ENCODE measurements at places on chromosomes 4 and X.

DNA sequence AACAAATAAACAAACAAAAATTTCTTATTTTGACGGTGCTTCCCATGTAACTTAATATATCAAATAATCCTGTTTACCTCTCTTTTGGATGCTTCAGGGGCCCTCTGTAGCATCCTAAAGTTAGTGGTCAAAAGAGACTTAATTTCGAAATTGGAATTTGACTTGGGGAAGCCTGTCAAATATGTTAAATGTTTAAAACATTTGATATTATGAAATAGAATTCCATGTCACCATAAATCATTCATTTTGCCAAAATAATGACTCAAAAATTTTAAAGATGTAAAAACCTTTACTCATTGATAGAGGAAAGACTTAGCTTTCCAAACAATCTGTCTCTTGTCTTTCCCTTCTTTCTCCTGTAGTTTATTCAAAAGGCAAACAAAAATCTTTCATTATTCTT lies 20.6 kb upstream of the TEX13A start:
- DNase-seq = no peak

- no peak for DNase-seq
These were observed 3.8 kb downstream of the MBTPS2 start for GRCh38 chrX:21843179-21843578.

GRCh38 chr4:40461062-40461461 lies 125.9 kb downstream of the CHRNA9 start:
- no peak for DNase-seq

GRCh38 chrX:143648705-143649104 lies 12.8 kb upstream of the SLITRK4 start:
- DNase-seq = no peak

GRCh38 chr4:146333187-146333894 lies 119.0 kb downstream of the REELD1 start:
- DNase-seq = no peak

GRCh38 chr4:162059656-162060055 lies 104.1 kb downstream of the FSTL5 start:
- DNase-seq = no peak

- DNase-seq = no peak
These were observed 90.8 kb upstream of the PPP2R3B start for GRCh38 chrX:477441-478012.

DNA sequence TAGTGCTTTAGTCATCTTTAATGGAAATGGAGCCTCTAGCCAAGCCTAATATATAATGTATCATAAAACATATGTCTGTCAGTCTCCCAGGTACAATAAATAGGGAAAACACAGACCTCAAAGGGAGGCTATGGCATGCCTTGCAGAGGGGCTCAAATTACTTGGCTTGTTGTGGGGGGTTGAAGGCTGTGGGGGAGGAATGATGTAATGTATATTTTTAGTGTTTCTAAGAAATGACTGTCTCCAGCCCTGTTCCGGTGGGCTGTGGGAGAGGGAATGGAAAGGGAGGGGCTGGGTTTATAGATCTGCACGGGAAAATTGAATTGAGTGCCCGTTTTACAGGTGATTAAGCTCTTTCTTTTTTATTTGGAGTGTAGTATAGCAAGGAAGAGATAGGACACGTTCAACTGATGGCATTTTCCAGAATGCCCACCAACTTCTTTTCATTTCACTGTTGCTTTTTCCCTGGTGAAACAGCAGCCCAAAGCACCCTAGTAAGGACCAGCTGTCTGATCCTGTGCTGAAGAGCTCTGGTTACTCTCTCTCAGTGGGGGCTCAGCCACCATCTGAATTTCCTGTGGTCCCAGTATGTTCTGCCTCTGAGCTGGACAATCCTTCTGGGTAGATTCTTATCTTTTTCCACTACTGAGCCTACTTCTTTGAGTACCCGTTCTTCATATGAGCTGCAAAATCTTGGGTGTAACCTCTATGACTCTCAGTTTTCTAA lies 220.7 kb upstream of the CASK start:
- DNase-seq = no peak

DNA sequence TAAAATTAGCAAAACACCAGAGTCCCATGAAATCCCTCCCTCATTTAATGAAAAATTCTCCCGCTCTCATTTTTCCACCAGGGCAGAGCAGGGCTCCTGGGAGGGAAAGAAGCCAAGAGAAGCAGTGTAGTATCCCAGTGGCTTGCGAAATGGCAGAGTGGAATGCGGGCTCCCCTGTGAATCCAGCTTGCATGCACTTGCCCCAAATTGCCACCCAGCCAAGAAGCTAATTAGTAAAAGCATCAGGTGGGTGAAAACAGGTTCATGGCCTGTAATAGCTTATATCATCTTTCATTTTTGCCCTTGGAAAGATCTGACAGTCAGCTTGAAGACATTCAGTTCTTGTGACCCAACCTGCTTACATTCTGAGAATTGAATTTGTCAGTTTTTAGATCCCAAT lies 10.1 kb downstream of the AMOT start:
- DNase-seq = no peak

GRCh38 chr4:151807220-151807619 lies 46.4 kb upstream of the GATB start:
- DNase-seq = no peak

GRCh38 chr4:57080781-57081650 lies 29.2 kb downstream of the IGFBP7 start:
- no peak for DNase-seq

GRCh38 chr4:184289179-184289535 lies 71.5 kb upstream of the ENPP6 start:
- DNase-seq = no peak

- no peak for DNase-seq
These were observed 106.9 kb downstream of the KDR start for GRCh38 chr4:55018521-55018920.

GRCh38 chr4:47837094-47837907 lies 566 bp downstream of the CORIN start:
- no peak for DNase-seq

GRCh38 chrX:7184816-7185215 lies 36.9 kb upstream of the PUDP start:
- no peak for DNase-seq

DNA sequence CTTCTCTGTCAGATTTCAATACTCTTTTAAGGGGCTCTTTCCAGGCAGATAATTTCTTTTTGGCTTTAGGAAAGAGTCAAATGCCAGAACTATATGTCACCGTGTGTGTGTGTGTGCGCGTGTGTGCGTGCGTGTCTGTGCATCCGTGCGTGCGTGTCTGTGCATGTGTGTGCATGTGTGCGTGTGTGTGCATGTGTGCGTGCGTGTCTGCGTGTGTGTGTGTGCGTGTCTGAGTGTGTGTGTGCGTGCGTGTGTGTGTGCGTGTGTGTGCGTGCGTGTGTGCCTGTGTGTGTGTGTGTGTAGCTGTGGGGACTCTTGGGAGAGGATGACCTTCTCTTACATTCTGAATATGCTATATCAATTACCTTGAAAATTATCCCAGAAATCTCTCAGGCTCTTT lies 441.6 kb downstream of the SLITRK2 start:
- DNase-seq = no peak

DNA sequence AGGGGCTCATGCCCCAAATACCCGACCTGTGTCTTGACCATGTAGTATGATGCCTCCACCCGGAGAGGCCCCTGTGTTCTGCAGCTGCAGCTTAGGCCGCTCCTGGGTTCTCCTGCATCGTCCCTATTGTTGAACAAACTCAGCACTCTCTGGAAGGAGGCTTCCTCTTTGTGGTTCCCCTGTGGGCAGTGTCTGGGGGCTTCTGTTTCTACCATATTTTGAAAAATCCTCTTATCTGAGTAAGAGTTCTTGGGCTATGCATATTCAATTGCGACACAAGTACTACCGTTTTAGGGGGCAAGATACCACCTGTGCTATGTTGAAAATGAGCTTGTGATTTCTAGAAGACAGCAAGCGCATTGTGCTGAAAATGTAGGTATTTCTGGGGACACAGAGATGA lies 276.6 kb downstream of the DHRSX start:
- no peak for DNase-seq

GRCh38 chrX:43590150-43590549 lies 65.9 kb upstream of the MAOA start:
- DNase-seq = no peak

DNA sequence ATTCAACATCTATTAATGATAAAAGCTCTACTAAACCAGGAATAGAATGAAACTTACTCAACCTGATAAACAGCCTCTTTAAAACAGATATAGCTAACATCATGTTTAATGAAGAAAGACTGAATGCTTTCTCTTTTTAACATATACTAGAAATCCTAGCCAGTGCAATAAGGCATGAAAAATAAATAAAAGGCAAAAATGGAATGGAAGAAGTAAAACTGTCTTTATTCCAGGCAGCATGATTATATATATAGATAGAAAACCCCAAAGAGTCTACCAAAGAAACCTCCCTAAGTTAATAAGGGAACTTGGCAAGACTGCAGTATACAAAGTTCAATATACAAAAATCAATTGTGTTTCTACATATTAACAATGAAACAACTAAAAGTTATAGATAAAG lies 25.5 kb downstream of the WDFY3 start:
- DNase-seq = no peak

GRCh38 chrX:130789793-130790192 lies 113.2 kb downstream of the ENOX2 start:
- DNase-seq = no peak

DNA sequence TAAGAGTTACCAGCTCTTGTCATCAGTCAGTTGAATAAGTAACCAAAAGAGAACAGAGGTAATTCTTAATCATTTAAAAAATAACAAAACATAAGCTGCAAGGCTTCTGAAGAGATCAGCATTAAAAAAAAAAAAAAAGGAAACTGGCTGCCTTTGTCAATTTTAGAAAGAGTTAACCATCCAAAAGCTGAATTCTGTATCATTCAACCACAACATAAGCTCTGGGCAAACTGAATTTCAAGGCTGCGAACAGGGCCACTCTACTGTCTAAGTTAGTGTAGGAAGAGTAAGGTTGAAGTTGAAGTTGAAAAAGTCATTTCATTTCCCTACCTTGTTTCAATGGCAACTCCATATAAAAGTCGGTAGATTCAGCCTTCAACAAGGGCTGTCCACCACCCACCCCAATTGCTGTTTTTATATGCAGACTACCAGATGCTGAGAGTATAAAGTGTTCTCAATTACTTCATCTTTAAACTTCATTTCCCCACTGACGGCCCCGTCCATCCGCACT lies 1.1 kb upstream of the LIN54 start:
- no peak for DNase-seq

DNA sequence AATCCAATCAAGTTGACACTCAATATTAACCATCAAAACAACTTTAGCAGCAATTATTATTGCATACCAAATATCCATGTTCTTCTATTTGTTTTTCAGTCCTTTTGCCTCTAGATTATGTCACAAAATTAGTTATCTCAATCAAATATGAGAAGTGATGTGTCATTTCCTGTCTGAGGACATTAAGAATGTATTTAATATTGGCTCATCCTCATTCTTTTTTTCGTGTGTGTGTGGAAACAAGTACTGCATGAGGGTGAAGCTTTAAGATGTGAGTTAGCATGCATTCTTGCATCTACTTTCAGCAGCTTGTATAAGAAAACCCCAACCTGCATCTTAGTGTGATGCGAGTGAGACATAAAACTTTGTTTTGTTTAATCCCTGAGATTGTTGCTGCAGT lies 301.4 kb downstream of the GRIA2 start:
- no peak for DNase-seq

GRCh38 chr4:164508771-164509170 lies 245.2 kb upstream of the SMIM31 start:
- no peak for DNase-seq

GRCh38 chr4:6959261-6959660 lies 49.6 kb downstream of the TBC1D14 start:
- no peak for DNase-seq

- no peak for DNase-seq
These were observed 363.5 kb downstream of the BCOR start for GRCh38 chrX:39734174-39734776.

DNA sequence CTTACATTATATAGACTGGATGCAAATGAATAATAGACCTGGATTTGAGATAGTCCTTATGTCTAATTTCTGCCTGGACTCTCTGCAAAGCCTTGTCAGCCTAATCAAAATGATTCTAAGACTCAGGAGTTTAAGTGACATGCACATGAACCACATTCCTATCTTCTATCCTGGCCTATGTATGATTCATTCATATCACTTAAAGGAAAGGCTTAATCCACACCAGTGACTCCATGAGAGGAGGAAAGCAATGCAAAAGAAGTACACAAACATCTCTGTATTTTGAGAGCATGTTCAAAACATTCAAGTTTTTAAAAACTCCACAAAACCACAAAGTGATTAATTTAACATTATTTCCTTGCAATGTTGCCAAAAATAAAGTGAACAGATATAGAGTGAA lies 14.6 kb downstream of the AMOT start:
- DNase-seq = no peak

- no peak for DNase-seq
These were observed 93.6 kb upstream of the SMAD1 start for GRCh38 chr4:145388043-145388442.

GRCh38 chrX:144717682-144718081 lies 529.6 kb upstream of the SPANXN1 start:
- no peak for DNase-seq

- DNase-seq = no peak
These were observed 166.8 kb downstream of the BCOR start for GRCh38 chrX:39930786-39931528.

Measured in stimulated activated CD8-positive, alpha-beta memory T cell treated with anti-CD3 and anti-CD28 coated beads, Interleukin-4, amount 100 ng/mL, for 1 hour (primary cell).